Activated CD4-positive, alpha-beta T cell treated with anti-CD3 and anti-CD28 coated beads, Interleukin-2, amount 50 U/mL, for 24 hours (primary cell): ENCODE measurements at places on chromosomes 5 and 9.

DNA sequence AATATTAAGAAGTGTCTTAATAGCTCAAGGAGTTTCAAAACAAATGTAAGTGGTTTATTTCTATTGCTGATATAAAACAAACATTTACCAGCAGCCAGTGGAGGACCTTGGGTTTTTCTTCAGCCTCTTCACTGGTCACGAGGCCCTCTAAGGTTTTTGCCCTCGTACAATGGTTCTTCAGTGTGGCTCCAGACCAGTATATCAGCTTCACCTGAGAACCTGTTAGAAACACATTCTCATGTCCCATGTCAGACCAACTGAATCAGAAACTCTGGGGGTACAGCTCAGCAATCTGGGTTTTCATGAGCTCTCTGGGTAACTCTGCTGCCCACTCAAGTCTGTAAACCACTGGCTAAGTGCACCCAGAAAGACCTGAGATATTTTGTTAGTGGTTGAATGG is 12.9 kb downstream of the WWC1 start:
- no peak for DNase-seq

DNA sequence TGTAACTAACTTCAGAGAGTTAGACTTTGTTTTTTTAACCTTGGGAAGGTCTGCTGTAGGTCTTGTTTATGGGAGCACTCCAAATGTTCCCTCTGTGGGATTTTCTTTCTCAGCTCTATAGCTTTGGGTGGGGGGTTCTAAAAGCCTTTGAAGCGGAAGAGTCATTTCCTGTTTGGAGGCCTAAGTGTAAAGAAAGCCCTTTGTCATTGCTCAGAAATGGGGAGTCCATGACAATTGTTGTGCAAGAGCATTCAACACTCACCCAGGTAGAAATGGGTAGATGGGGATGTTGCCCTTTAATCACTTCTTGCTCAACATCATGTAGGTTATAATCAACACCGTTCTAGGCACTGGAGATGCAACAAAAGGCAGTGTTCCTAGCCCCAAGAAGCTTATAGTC is 30.3 kb upstream of the MAST4 start:
- no peak for DNase-seq

DNA sequence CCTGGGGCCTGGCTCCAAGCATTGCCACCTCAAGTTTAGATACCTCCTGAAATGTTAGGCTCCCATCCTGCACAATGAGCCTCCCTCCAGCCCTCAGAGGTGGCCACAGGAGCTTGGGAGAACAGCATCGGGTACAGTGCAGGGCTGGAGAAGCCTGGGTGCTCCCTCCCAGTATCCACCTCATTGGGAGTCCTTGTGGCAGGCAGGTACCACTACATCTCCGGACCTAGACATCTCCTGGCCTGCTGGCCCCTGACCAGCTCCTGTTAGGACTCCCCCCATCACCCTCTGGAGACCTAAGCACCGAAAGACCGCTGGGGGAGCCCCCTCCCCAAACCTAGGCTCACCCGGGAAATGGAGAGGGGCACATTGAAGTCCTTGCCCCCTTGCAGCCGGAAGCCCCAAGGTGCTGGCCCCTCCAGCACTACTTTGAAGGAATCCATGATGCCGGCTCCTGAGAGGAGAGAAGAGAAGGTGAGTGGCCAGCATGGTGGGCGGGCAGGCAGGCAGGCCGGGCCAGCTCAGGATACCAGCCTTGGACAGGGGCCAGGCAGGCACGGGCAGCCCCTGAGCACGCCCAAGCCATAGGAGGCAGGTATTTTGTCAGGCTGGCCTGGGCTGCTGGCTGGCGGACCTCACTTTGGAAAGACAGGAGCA is 1.2 kb downstream of the PDLIM7 start:
- DNase-seq: no peak

GRCh38 chr5:95907740-95908706 is 53.6 kb downstream of the ELL2 start:
- no peak for DNase-seq

DNA sequence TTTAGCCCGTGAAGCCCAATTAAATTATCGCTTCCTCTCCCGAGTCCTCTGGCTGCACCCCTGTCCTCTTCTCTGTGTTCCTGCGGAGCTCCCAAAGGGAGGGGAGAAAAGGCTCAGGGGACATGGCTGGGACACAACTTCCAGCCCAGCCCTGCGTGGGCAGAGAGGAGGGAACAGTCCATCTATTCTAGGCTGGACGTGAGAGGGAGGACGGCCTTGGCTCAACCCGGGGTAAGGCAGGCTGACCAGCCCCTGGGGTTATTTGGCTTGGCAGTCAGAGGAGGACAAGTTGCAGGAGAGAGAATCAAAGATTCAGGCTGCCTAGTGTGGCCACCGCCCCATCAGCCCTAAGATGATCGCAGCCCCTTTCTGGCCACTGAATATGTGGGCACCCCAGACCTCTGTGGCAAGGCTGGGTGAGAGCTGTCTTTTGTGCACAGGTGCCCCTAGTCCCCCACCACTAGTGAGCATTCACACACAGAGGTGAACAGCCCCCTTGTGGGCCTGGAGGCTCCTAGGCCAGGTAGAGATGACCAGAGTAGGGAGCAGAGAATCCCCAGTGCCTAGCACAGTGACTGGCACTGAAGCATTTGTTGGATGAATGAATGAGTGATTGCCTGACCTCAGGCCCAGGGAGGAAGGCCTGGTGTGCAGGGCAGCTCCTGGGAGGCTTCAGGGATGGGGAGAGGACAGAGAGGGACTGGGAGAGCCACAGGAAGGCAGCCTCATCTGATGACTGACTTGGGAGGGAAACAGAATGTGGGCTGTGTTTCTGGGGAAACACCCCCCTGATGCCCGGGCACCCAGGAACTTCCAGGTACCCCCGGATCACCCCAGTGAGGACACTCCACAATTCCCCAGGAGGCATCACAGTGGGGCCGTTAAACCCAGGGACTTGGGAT is 133.9 kb downstream of the C9orf50 start:
- no peak for DNase-seq

DNA sequence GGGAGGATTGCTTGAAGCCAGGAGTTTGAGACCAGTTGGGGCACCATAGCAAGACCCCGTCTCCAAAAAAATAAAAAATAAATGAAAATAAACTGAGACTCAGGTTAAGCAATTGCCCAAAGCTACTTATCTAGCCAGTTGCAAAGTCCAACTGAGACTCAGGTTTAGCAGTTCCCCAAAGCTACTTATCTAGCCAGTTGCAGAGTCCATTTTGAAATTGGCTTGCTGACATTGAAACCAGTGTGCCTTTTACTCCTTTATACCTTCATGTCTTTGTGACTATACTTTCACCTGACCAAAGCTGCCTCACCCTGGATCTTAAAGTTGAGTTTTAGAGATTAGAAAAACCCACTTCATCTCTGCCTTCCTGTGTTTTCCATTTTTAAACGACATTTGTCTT is 66.5 kb downstream of the GALNT10 start:
- DNase-seq: no peak
